ENCODE measurements at places on chromosomes 12 and 14.

- DNase-seq, result no peak
Observed at GRCh38 chr12:14278294-14278953, 87.1 kb upstream of the ATF7IP start.

DNA sequence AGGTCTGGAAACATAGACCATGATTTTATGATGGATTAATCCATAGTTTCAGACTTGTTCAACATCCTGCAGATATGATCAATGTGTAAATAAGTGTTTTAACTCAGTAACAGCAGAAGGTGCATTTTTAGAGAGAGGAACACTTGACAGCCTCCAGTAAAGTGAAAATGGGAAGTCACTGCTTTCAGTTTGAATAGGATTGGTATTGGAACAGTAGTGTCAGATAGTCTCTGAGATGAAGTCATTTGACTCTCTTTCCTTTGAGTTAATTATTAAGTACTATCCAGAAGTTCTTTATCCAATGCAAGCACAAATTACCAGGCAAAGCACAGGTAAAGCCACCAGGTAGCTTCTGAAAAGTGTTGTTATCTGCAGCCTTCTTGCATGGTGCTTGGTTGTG is 14.5 kb upstream of the NAV3 start:
- no peak for DNase-seq

DNA sequence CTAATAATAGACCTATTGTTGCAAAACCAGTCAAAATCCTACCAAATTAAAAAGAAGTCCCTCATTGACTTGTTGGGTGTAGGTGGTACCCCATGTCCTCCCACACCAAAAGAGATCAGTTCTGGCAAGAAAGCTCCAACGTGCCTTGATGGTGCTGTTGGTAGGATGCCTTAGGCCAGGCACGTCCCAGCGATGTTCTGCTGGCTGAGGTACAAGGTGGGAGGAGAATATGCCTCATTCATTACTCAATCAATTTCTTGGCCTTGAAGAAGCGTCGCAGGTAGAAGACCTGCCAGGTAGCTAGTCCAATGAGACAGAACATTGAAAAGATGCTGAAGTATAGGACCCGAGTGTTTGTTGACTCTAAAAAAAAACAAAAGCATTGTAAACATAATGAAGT is 7.8 kb upstream of the NEK9 start:
- DNase-seq, result no peak

- DNase-seq, result peak; percentile 54
Observed at GRCh38 chr14:59189091-59189785, 771 bp downstream of the DAAM1 start.

DNA sequence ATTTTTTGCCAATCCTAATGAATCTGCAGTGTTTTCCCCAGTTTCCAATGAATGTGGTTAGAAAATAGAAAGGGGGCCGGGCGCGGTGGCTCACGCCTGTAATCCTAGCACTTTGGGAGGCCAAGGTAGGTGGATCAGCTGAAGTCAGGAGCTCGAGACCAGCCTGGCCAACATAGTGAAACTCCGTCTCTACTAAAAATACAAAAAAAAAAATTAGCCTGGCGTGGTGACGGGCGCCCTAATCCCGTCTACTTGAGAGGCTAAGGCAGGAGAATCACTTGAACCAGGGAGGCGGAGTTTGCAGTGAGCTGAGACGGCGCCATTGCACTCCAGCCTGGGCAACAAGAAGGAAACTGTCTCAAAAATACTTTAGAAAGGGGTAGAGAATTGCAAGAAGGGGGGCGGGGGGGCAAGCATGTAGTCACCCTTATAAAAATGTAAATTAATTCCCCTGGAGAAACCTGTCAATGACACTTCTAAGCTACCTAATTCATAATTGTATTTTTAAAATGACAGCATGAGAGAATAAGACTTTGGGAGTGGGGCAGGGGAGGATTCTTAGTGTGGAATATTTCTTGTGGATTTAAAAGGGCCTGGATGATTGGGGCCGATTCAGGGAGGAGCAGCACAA is 1.7 kb downstream of the KLHDC2 start:
- no peak for DNase-seq

GRCh38 chr12:25320123-25321006 is 69.6 kb upstream of the KRAS start:
- DNase-seq, result peak; percentile 35

GRCh38 chr14:68124979-68125731 is 305.6 kb downstream of the RAD51B start:
- no peak for DNase-seq

GRCh38 chr12:31890295-31891285 is 68.6 kb upstream of the RESF1 start:
- DNase-seq, result no peak

- DNase-seq, result no peak
Observed at GRCh38 chr12:111596985-111597830, 1.9 kb downstream of the ATXN2 start.

- no peak for DNase-seq
Observed at GRCh38 chr14:52279408-52279807, 11.9 kb downstream of the PTGDR start.

DNA sequence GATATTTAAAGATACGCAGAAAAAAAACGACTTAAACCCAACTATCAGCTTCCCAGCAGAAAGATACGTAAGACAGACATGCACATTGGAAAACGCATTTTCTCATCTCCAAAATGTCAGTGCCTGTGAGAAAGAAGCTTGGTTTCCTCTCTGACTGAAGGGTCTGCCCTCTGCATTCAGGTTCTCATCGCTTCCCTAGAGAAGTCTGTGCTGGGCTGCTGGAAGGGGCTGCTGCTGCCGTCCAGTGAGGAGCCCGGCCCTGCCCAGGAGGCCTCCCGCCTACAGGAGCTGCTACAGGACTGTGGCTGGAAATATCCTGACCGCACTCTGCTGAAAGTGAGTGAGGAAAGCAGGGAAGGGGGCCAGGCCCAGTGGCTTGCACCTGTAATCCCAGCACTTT is 4.7 kb upstream of the PFDN5 start:
- DNase-seq, result peak; percentile 30

- DNase-seq, result no peak
Observed at GRCh38 chr14:22487401-22487800, 101.6 kb downstream of the DAD1 start.

DNA sequence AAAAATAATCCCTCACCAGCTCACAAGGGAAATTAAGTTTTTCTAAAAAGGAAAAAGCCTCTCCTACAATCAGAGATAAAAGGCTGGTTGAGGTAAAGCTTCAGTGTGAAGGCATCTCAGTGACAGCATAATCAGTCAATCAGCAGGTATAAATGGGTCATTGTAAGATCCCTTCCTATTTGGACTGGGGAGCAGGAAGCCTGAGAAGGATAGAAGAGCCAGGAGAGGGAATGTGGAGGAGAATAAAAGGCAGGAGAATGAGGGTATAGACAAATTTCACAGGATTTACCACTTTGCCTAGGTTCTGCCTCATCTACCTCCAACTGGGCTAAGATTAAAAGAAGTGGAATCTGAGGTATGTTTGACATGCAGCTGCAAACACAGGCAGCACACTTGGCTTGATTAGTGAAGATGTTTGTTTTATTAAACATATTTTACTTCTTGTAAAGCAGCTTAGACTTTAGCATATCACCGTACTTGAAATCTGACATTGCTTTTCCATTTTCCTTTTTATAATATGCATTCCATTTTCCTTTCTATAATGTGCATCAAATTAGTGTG is 479.1 kb upstream of the USP15 start:
- DNase-seq, result no peak

- no peak for DNase-seq
Observed at GRCh38 chr14:67719866-67720265, 18.2 kb downstream of the RDH12 start.

DNA sequence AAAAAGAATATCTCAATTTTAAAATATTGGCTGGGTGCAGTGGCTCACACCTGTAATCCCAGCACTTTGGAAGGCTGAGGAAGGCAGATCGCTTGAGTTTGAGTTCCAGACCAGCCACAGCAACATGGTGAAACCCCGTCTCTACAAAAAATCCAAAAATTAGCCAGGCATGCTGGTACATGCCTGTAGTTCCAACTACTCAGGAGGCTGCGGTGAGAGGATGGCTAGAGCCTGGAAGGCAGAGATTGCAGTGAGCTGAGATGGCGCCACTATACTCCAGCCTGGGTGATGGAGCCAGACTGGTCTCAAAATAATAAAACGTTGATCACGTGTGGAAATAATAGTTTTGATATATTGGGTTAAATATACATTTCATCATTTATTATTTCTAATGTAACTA is 5.7 kb downstream of the MTRFR start:
- no peak for DNase-seq

- DNase-seq, result no peak
Observed at GRCh38 chr12:31922341-31923062, 36.7 kb upstream of the RESF1 start.

GRCh38 chr12:58877243-58877743 is 43.0 kb downstream of the LRIG3 start:
- no peak for DNase-seq

DNA sequence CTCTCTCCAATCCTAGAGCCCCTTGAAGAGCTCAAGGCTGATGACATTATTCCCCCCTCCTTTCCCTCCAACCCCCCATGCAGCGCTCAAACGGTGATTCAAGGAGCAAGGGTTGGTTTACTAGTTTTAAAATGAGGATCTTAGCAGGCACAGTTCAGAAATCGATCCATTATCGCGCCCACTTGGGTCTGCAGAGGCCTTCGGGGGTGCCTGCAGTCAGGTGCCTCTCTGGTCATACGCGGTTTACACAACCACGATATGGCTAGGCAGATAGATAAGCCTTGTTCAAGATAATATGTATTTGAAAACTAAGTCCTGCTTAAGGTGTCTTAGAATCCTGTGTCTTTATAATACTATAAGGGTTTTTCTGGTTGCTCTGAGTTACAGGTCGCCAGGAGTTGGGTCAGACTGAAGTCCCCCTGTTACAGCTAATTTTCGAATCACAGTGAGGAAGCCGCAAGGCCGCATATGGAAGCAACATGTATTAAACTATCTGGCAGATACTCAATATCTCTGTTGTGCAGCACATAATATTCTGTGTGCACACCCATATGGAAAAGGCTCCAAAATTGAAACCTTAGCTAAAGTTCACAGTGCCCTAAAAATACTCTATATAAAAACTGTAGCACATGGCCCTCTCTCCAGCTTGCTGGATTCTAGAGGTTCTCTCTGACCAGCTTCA is 10.0 kb downstream of the BHLHE41 start:
- no peak for DNase-seq

DNA sequence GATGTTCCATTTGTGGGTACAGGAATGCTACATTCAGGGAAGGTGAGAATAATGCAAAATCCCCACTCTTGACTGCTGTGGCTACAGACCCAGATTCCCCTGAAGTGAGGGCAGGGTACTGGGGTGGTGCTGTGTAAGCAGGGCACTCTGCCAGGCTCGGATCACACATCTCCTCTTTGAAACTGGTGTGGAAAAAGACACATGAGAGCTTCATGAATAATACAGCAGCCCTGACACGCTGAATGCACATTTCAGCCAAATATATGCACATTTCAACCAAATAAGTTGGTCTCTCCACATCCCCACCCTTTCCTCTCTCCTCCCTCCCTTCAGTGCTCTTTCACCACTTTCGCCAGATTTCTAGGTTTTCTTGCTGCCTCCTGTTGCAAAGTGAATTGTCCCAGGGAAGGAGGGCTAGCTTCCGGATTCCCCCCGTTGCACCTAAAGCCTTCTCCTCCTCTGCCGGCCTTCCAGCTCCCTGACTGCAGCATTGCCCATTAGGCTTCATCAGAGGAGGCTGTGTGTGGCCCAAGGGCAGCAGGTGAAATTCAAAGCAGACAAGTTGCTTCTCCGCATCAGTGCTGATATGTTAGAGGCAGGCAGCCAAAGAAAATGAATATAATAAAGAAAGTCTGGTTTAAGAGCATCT is 118.2 kb upstream of the TMCC3 start:
- DNase-seq, result no peak

DNA sequence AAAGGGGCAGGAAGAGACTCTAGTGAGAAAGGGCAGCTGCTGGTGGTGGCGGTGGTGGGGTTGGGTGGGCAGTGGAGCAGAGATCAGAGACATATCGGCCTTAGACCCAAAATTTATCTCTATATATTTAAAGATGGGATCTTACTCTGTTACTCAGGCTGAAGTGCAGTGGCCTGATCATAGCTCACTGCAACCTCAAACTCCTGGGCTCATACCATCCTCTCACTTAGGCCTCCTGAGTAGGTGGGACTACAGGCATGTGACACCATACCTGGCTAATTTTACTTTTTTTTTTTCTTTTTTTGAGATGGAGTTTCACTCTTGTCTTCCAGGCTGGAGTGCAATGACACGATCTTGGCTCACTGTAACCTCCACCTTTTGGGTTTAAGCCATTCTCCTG is 18.6 kb upstream of the ITGA5 start:
- no peak for DNase-seq

DNA sequence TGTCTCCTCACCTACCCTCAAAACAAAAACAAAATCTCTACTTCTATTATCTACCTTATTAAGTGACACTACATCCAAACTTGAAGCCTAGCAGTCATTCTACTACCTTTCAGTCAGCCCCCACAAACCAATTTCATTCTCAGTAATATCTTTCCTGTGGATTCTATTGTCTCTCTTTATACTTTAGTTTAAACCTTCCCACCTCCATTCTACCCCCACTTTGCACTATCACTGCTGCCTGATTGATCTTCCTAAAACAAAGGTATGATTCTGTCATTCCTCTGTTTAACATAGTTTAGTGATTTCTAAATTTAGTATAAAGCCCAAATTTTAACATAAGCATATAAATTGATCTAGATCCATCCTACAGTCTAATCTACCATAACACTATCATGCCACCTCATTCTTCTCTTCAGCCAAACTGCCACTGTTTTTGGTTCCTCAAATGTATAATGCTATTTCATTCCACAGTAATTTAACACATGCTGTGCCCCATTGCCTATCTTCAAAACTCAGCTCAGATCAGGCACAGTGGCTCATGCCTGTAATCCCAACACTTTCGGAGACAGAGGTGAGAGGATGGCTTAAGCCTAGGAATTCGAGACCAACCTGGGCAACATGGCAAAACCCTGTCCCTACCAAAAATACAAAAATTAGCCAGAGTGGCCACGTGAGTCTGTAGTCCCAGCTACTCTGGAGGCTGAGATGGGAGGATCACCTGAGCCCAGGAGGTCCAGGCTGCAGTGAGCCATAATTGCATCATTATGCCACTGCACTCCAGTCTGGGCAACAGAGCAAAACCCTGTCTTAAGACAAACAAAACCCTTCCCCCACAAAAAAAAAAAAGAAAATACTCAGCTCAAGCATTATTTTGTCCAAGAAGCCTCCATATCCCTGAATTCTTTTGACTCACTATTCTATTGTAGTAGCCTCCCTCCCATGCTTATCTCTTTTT is 3.1 kb upstream of the STRN3 start:
- no peak for DNase-seq

GRCh38 chr14:38291681-38292467 is 36.0 kb upstream of the CLEC14A start:
- no peak for DNase-seq

DNA sequence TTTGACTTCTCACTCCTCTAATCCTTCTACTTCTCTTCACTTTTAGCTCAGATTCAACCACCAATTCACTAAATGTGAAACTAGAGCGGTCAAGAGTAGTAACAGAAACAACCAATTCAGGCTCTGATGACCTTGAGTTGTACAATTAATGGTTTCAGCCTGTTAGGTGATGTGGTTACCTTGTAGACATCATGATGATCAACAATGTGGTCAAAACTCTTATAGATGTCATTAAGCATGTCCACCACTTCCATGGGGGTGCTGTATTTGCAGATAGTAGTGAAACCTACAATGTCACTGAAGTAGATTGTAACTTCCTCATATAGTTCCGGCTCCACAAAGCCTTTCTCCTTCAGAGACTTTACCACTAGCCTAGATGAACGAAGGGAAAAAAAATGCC is 54.1 kb upstream of the PLBD1 start:
- DNase-seq, result no peak

All from activated T-cell treated with anti-CD3 and anti-CD28 coated beads, Interleukin-2, amount 50 U/mL, for 48 hours (primary cell).